ENCODE measurements at places on chromosomes 6 and 20.

GRCh38 chr6:45772051-45772450 is 243.6 kb downstream of the CLIC5 start:
- DNase-seq: no peak

DNA sequence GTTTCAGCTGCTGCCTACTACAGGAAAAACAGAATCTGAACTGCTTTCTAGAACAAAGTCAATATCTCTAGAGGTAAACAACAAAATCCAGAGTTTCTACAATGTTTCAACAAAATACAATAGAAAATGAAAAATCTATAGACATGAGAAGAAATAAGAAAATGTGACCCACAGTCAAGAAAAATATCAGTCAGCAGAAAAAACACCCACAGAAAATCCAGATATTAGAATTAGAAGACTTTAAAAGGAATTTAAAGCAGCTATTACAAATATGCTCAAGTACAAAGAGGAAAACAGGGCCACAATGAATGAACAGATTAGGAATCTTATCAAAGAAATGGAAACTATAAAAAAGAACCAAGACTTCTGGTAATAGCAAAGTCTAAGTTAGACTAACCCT is 26.4 kb upstream of the ANKRD60 start:
- no peak for DNase-seq

DNA sequence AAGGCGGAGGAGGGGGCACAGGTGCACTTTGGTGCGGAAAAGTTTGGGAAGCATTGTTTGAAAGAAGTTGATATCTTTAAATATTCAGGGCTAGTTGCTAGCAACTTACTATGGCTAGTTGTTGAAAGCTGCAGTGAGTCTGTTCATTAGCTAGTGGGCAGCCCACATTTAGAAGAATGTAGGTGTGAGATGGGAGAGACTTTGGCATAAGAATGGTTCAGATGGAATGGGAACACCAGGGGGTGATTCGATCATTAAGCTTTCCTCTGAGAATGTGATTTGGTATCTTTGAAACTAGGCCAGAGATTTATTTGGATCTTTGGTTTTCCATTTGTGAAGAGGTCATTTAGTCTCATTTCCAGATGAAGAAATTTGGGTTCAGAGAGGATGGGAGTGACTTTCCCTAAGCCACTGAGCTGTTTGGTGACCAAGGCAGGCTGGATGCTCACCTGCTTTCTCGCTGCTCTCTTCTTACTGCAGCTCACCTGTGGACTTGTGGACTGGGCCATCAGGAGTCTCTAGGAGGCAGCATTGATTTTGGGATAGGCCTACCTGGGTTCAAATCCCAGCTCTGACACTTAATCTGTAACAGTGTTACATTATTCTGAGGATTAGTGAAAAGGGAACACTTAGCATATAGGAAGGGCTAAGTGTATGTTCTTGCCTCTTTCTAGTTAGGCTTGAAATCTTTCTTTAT is 62.9 kb downstream of the CARMIL1 start:
- DNase-seq: no peak

DNA sequence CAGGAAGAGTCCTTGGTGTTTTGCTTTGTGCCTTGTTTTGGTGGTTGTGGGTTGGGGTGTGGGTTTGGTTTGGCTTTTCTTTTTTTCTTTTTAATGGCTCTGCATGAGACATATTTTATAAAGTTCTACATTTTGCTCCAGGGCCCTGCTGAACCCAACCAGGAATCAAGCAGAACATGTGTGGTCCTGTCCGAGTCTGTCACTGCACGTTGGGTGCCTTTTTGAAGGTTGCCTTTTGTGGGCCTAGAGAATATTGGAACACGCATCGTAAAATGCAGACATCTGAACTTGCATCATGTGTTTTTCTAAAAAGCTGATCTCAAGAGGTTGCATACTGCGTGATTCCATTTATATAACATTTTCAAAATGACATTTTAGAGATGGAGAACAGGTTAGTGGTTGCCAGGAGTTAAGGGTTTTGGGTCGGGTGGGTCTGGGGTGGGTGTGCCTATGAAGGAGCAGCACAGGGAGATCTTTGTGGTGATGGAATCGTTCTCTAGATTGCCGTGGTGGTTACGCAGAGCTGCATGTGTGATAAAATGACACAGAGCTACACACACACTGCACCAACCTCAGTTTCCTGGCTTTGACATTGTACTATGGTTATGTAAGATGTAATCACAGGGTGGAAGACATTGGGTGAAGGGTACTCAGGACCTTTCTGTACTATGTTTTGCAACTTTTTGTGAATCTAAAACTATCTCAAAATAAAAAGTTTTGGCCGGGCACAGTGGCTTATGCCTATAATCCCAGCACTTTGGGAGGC is 80.2 kb downstream of the EYA2 start:
- DNase-seq: no peak

DNA sequence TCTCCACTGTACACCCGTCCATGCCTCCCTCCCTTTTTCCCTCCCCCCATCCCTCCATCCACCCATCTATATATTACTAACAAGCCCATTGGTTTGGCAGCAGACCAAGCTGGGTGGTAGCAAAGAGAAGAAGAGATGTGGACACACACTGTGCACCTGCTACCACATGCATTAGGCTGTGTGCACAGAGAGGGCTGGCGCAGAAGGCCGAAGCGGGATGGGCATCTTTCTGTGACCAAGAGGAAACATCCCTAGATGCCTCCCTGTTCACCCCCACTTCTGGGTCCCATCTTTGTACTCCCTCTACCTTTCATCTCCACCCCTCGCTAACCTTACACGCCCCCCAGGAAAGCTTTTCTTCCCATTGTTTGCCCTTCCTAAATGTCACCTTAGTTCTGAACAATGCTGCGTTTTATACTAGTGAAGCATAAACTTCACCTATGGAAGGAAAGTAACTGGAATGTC is 64.9 kb upstream of the AFDN start:
- DNase-seq: no peak

DNA sequence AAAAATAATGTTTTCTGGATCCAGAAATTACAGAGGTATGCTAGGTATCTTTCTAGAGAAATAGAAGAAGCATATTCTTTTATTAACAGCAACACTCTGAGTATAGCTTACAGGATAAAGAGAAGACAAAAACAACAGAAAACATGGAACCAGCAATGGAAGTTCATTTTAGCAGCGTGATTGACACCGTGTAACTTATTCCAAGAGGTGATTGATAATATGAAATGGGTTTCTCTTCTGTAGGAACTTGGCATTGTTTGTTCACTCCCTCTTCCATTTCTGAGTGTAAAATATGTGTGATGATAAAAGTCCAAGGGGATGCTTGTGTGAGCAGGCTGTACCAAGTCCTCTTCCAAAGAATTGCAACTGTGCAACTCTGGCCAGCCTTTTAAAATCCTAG is 303.0 kb downstream of the COL12A1 start:
- DNase-seq: no peak

GRCh38 chr6:143803769-143804568 is 39.2 kb upstream of the LTV1 start:
- DNase-seq: no peak

DNA sequence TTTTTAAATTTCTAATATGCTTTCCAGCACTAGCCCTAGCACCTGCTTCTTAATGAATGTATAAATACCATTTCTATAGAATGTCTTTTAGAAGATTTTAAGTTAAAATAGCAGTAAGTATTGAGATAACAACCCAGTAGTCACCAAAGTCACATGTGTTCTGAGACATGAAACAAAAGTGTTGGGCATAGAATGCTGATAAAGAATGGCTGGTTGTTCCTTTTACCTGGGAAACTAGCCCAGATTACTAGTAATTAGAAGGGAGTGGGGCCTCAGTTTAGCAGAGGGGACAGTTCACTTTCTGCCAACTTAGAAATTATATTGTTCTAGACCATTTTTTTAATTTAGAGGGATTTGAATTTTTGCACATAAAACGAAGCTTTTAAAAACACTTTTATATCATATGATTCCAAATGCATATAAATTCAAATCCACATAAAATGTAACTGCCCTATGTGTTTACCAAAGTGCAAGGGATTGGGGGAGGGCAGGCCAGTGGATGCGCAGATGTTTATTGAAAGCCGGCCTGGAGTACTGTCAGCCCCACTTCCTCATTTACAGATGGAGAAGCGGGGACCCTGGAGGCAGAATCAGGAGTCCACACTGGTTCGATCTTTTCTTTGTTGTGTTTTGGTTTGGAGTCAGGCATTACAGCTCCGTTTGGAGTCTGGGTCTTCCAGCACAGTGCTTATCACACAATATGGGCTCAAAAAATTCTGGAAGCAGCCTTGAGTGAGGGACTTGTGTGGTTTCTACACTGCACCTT is 139.8 kb downstream of the ZDHHC14 start:
- no peak for DNase-seq

- no peak for DNase-seq
These were observed 53.0 kb downstream of the LINC00237 start for GRCh38 chr20:21053002-21053762.
